ENCODE measurements at places on chromosomes 3 and 15.

DNA sequence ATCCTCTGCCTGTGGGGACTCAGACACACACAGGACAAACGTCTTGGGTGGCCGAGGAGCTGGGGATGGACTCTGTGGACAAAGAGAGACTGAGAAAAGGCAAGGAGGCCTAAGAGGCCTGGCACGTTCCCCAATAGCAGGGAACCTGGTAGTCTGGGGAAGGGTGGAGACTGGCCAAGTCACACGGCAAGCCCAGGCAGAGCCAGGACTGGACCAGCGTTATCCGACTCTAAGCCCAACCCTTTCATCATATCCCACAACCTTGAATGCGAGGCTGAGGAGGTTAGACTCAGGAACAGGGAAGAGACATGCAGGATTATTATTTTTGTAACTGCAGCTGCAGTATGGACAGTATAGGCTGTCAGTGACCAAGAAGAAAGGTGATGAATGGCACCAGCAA is 53.4 kb downstream of the SLC6A11 start:
- no peak for DNase-seq

DNA sequence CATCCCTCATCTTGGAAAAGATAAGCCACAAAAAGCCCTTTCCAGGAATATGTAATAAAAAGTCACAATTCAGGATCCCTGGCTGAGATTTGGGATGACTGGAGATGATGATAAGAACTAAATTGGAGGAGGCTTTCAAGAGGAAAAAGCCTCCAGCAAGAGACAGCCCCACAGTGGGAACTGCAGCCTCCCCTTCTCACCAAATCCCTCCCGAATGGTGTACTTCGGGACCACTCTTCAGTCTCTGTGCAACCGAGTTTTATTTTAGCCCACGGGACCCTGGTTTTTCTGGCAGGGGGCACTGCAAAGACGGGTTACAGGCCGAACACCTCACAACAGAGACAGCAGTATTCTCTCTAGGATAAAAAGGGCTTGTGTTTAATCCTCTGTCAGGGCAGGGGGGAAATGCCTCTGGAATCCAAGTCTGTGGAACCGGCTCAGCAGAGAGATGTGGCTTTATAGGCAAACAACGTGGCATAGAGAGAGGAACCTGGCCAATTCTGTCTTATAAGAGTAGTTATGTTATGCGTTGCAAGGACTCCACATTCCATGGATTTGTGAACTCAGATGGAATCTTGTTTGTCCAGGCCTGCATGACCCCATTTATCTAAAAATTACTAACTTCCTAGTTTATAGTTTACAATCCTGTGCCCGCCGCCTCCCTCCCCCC is 1.2 kb upstream of the LMCD1 start:
- no peak for DNase-seq

DNA sequence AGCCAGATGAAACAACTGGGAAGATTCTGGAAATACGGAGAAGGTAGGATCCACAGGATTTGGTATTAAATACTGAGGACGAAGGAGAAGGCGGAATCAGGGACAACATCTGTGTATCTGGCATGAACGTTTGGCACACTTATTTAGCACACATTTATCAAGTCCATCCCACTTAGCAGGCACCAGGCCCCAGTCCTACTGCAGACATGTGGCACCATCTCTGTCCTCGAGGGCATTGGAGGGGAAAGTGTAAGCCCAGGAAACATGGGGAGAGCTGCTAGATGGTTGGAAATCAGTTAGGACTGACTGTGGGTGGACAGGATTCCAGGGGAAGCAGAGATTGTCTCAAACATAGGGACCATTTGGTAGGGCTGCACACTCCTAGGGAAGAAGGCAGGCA is 29.0 kb upstream of the LCTL start:
- no peak for DNase-seq

GRCh38 chr15:83556754-83557153 is 97.2 kb upstream of the ADAMTSL3 start:
- DNase-seq, result no peak

DNA sequence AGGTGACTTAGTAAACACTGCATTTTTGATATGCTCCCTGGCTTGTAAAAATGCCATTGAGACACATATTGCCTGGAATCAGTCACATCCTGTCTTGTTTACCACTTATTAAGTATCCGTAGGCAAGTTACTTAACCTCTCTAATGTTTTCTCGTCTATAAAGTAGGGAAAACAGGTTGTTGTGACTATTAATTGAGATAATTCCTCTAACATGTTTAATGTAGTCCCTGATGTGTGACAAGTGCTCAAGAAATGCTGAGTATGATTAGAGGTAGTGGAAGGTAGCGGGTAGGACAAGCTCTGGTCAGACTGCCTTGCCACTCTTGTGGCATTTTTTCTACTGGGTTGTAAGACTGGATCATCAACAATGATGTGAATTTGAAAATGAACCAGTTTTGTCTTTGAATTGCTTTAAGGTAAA is 54.1 kb downstream of the NFKBIZ start:
- DNase-seq, result no peak

DNA sequence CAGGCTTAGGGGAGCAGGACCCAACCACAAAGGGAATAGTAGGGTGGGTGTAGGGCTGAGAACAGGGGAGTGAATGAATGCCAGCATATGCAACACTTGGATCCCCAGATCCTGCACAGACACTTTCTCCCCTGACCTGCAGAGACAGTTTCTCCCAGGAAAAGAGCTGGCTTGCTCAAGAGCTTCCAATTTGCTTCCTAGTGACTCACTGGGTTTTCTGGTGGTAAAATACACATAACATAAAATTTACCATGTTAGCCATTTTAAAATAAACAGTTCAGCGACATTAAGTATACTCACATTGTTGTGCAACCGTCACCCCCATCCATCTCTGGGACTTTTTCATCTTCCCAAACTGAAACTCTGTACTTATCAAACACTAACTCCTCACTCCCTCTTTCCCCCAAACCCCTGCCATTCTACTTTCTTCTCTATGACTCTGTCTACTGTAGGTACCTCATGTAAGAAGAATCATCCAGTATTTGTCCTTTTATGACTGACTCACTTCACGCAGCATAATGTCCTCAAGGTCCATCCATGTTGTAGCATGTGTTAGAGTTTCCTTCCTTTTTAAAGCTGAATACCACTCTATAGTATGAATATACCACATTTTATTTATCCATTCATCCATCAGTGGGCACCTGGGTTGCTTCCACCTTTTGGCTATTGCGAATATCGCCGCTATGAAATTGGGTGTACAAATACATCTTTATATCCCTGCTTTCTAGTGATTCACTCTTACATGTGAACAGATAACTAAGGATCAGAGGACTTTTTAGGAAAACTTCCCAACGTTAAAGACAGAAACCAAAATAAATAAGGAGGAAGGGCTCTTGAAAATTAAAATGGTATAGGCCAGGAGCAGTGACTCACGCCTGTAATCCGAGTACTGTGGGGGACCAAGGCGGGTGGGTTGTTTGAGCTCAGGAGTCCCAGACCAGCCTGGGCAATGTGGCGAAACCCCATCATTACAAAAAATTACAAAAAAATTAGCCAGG is 95.6 kb upstream of the TJP1 start:
- DNase-seq, result no peak

GRCh38 chr3:59116233-59116537 is 66.4 kb upstream of the CFAP20DC start:
- no peak for DNase-seq

DNA sequence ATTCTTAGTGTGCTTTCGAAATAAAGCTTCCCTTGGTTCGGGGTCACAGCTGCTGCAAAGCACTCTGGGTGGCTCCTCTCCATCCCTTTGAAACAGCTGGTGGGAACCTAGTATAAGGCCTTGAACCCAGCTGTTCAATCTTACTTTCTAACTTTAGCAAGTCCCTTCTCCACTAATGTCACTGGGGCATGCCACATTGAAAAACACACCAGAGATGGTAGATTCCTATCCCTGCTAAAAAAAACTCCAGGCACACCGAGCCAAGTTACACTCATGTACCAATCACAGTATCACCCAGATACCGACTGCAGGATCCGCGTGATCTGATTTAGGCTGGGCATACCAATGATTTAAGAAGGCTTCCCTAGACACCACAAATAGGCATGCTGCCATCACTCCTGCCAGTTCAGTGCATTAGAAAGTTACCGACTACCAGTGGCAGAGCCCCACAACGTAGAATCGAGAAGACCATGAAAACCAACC is 65.0 kb downstream of the WWTR1 start:
- no peak for DNase-seq

GRCh38 chr3:101656651-101657050 is 20.3 kb downstream of the ZBTB11 start:
- DNase-seq, result no peak

DNA sequence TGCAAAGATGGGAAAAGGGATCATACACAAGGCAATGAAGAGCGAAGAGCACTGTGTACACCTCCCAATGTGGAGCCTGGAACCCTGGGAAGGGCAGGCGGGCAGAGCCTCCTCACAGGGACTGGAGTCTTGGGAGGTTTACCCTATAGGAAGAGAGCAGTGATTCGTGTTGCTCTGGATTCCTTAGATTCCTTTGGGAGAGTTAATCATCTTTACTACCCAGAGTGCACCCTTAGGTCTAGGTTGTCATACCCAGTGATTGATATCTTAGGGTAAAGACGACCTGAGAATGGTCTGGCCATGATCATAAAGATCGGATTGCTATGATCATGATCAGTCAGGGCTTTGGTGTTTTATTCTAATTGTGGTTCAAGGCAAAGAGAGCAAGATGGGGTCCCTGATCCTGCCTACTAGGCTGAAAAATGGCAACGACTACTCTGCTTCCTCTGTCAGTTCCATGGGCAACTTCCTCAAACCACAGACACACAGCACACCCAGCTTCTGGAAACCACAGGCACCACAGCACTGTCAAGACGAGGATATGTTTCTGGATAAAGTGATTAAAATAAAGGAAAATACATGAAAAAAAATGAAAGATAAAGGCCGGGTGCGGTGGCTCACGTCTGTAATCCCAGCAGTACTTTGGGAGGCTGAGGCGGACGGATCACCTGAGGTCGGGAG is 20.4 kb upstream of the MAP6D1 start:
- no peak for DNase-seq

DNA sequence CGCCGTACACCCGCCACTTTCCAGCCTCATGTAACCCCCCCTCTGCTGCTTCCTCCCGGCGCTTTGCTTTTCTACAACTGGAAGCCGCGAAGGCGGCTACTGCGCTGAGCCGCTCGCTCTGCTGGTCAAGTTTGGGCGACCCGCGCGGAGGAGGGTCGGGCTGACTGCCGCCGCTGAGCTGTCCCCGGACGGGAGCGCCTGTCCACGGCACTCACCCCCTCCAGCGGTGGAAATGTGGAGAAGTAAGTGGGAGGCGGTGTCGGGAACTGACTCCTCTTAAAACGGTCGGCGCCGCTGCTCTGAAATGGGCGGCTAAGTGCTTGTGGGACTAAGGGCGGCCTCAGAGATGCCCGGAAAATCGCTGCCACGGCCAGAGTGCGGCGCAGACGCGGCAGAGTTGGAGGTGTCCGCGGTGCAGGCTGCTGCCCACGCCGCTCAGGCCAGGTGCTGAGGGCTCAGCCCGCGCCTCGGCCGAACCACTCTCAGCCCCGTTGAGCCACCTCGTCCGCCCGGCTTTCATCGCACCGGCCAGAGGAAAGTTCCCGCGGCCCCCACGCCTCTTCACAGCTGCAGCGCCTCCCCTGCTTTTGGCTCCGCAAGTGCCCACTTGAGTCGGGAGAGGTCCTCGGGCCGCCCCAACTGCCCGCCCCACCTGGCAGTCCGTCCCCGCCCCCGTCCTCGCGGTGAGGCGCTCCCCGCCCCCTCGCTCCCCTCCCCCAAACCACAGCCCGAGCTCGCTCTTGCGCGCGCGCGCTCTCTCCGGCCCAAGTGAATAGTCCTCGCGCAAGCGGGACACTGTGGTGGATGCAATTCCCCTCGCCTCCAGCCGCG is at the start of gene EPHA6:
Gene EPHA6, plus strand, starts transcription at position 775 of the 831 bp plus-strand sequence.
- no peak for DNase-seq

DNA sequence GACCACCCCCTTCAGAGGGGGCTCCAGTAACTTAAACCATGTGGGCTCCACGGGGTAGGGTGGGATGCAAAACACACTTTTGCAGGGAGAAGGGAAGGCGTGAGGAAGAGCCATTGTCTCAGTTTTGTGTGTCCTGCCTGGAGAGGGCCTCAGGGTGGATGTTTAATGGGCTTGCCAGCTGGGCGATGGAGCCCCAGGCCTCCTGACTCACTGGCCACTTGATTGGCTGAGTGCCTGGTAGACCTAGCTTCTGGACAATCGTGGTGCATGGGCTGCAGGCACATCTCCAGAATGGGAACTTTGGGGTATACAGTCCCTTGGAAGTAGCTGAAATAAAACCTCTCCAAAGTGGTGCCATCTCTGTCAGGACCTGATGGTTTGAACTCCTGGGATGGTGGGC is 118.3 kb upstream of the MRPS22 start:
- DNase-seq, result no peak

DNA sequence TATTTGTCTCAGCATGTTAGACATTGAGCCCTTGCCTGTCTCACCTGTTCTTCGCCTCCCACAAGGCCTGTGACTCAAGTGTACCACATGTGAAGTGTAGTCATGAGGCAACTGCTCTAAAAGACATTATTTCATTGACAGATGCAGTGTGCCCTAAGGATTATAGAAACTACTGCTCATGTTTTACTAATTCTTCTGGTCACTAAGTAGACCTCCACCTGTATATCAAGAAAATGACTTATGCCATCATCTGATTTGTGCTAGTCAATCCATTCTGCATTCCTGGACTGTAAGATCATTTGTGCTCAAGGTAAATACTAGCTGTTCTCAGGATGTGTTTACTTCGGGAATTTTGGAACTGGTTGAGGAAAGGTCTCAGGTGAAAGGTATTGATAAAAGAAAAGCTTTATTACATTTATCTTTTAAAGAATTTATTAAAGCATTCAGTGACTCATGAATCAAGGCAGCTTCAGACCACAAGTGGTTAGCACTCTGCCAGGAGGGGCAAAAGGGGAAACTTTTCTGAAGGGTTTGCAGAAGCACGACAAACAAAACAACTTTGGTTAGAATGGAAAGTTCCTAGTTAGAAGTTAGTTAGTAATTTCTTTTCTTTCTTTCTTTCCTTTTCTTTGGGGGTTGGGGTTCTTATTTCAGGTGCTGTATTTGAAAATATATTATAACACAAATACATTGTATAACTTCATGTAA is 465.3 kb upstream of the CBLB start:
- no peak for DNase-seq

DNA sequence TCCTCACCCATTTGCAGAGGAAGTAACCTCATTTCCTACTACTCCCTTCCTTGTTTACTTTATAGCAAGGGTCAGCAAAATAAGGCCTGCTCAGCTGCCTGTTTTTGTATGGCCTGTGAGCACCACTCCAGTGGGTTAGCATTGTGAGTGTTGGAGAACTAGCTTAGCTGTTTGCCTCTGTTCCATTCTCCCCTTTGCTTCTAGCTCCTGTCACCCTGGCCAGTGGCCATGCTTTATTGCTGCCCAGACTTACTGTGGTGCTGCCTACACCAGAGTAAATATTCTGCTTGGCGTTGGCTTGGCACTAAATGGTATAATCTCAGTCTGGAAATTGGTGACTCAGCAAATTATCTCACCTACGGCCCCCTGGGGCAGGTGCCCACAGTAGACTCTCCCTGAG is 8.8 kb downstream of the PDCD6IP start:
- no peak for DNase-seq

DNA sequence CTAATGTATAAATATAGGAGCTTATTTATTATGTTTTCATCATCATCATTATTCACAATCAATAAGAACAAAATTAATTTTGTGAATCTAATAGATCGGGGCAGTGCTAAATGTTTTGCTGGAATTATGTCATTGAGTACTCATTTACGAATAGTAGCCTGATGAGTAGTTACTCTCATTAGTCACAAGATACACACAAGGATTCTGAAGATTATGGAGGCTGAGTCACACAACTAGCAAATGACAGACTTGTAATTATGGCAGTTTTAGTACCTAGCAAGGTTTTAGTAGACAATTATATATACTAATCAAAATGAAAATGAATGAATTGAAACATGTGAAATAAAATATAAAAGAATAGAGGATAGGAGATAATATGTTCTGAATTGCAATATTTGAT is 954.2 kb downstream of the CADM2 start:
- DNase-seq, result no peak
